HEK293T (cell line): ENCODE measurements at places on chromosomes 4 and X.
A peak's percentile ranks its signal among the peaks of the same experiment; 100 is the strongest.

GRCh38 chrX:72609313-72609712 is 36.7 kb upstream of the HDAC8 start:
- peak; percentile 29 for DNase-seq

DNA sequence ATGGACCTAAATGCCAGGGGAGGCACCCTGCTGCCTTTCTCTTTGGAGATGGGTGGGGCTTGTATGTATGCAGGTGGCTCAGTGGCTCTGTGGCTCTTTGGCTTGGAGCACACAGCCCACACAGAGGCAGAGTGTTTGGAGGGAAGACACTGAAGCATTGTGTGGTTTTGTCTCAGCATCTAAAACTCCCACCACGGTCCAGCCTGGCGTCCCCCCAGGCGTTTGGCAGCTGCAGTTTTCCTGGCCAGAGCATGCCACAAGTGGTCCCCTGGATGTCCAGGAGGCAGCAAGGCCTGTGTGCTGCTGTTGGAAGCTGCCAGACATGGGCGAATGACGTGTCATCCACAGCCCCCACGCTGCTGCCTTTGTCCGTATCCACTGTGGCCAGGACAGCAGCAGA is 32.2 kb upstream of the PSAPL1 start:
- no peak for DNase-seq

DNA sequence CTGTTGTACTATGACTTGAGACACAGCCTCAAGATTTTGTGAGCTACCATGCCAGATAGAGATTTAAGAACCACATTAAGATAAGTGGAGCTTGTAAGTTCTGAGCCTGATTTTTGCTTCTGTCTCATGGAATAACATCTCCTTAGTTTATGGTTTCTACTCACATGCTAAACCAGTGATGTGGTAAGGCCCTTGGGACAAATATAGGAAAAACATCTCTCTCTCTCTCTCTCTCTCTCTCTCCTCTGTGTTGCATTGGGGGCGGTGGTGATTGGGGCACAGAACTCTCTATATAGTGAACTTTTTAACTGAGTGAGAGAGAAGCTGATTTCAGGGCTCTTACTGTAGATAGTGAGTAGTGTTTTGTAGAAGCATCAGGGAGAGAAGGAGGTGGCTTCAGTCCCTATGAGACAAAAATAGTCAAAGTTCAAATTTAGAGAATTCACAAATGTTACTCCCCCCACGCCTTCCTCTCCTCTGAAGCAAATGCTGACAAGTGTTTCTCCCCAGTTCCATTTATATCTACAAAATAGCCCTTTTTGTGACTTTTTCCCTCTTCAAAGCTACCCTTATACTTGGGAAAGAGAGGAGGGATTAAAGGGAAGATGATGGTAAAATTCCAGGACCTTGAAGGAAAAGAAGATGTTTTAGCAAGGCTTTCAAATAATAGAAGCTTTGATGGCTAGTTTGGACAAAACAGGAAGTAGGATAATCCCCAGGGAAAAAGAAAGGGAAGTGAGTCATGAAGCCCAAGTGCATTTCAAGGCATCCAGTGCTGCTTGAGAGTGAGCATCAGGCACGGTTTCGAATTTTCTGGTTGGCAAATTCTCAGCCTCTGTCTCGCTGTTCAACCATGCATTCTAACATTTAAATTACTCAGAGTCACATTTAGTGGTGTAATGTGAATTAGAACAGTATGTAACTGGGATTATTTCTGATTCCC is 134.3 kb upstream of the AP1S2 start:
- DNase-seq = no peak

GRCh38 chr4:104493081-104493831 is 1.4 kb downstream of the CXXC4 start:
- no peak for DNase-seq

GRCh38 chr4:83581411-83582288 is 45.7 kb downstream of the GPAT3 start:
- no peak for DNase-seq

DNA sequence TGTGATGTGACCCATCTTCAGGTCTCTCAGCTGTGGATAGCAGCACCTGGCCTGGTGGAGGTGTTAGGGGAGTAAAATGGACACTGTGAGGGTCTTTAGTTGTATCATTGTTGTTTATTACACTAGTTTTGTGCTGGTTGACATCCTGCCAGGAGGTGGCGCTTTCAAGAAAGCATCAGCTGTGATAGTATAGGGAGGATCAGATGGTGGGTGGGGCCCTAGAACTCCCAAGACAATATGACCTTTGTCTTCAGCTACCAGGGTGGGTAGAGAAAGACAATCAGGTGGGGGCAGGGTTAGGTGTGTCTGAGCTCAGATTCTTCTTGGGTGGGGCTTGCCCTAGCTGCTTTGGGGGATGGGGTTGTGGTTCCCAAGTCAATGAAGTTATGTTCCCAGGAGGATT is 162.8 kb downstream of the PPP1R2C start:
- no peak for DNase-seq

DNA sequence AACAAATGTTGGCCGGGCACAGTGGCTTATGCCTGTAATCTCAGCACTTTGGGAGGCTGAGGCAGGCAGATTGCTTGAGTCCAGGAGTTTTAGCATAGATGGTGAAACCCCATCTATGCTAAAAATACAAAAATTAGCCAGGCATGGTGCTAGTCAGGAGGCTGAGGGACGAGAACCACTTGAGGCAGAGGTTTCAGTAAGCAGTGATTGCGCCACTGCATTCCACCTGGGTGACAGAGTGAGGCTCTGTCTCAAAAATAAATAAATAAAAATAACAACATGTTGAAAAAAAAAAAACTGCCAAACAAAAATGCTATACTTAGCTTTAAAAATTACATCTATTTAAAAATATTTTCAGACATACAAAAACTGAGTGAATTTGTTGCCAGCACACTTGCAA is 374.2 kb upstream of the SMIM31 start:
- no peak for DNase-seq
